Substantia nigra (tissue), 51 donors: ENCODE measurements at places on chromosomes 7 and 10.

- DNase-seq: no peak
Observed at GRCh38 chr10:123146013-123146893, 1.7 kb upstream of the HMX2 start.

- DNase-seq: no peak
Observed at GRCh38 chr10:86654411-86655172, at the start of gene OPN4. Gene OPN4 (plus strand): TSS chr10:86654547. CDS start chr10:86654784, 237 bp downstream.

DNA sequence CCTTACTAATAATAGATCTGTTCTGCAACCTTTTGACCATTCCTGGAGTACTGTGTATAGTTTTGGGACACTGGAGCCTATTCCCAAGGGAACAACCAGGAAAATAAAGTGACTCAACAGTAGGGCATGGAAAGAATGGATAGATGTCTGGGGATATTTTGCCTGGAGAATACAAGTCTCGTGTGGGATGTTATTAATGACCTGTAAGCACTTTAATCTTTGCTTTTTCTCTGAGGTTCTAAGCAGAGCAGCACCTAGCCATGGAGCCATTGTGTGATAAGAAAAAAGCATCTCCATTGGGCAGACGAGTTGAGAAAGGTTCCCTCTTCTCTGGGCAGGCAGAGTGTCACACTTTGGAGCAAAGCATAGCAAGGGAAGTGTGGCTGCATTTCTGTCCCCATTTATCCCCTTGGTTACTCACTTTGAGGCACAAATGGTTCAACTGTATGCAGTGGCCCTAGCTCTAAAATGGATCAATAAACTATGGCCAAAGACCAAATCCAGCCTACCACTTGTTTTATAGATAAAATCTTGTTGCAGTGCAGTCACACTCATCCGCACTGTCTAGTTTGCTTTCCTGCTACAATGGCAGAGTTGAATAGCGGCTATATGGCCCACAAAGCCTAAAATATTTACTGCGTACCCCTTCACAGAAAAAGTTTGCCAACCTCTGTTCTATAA lies 21.0 kb upstream of the CCDC71L start:
- DNase-seq: no peak

- DNase-seq: no peak
Observed at GRCh38 chr7:13276977-13277376, 589.5 kb downstream of the ARL4A start.

DNA sequence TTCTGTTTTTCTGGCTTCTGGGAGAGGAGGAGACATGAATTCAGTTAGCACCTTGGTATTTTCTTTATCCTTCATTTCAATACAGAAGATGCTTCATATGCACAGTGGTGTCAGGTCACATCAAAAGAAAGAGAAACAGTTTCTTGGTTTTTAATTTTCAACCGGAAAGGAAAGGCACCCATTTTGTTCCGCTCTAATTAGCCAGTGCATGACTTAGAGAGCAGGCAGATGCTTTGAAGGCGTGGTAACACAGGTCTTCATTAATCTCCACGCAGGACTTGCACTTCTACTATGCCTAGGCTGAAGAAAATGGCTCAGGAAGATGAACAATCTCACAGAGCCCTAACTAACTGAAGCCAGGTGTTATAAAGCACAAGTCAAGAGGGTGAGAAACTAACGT lies 70.4 kb upstream of the ATRNL1 start:
- DNase-seq: no peak

- DNase-seq: no peak
Observed at GRCh38 chr7:108479751-108480150, 23.5 kb upstream of the NRCAM start.

DNA sequence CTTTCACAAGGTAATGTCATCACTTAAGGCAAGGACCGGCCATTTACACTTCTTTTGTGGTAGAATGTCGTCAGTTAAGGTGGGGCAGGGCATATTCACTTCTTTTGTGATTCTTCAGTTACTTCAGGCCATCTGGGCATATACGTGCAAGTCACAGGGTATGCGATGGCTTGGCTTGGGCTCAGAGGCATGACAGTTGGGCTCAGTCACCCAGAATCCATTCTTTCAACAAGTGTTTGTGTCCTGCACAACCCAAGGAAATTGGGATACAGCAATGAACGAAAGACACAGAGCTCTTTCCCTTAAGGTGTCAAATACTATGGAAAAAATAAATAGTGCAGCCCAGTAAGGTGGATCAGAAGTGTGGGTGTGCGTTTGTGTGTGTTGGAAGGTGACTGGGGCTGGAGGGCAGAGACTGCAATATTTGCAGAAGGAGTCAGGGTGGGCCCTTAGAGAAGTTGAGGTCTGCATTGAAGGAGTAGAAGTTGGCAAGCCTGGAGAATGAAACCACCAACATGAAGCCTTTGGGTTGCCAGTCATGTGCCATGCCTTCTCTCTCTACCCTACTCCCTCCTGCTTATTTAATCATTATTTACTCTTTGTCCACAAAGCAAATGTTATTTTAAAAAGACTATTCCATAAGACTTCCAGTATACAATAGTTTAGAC lies 222.8 kb upstream of the PRKCQ start:
- no peak for DNase-seq

DNA sequence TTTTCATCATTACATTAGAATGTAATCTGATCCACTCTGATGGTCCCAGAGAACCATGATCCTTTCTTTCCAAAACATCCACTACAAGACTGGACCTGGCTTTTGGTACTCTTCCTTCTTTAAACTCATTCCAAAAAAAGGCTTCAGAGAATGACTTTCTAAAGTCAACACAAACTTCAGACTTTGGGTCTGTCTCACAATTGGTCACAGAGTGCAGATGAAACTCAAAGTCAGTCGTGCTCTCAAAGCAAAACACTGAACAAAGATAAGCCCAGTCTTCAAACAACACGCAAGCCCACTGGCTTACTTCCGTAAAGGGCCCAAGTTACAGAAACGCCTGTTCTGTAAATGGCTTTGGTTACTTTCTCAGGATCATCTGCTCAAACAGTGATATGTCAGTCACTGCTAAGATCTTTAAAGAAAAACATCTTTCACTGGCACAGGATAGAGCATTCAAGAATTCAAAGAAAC lies 250.9 kb upstream of the MKLN1 start:
- DNase-seq: no peak

DNA sequence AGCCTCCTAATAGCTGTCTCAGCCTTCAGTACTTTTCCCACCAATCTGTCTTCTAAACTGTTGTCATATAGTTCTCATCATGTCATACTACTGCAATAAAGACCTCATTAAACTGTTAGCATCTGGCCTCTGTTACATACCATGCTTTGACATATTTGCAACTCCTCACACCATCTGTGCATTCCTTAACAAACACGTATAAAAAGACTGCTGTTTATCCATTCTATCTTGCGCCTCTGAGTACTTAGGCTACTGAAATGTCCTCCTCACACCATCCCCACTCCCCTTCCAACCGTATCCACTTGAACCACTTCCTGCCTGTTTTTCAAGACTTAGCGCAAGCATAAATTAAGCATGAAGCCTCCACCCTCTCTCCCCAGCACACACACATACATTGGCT lies 41.6 kb downstream of the SLC16A9 start:
- no peak for DNase-seq
